Foreskin fibroblast (primary cell): ENCODE measurements at places on chromosomes 13 and 19.
A peak's percentile ranks its signal among the peaks of the same experiment; 100 is the strongest.

DNA sequence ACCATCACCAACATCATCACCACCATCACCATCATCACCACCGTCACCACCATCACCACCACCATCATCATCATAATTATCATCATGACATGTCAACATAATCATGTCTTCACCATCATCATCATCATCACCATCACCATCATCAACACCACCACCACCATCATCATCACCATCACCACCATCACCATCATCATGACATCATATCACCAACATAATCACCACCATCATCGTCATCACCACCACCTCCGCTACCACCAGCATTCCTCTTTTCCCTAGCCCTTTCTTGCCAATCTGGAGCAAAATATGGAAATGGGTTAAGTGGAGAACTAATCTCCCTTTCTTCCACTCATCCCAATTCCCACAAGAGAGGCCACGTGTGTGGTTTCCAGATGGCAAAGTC, 1.1 kb upstream of the TTYH1 start:
- no peak for DNase-seq

DNA sequence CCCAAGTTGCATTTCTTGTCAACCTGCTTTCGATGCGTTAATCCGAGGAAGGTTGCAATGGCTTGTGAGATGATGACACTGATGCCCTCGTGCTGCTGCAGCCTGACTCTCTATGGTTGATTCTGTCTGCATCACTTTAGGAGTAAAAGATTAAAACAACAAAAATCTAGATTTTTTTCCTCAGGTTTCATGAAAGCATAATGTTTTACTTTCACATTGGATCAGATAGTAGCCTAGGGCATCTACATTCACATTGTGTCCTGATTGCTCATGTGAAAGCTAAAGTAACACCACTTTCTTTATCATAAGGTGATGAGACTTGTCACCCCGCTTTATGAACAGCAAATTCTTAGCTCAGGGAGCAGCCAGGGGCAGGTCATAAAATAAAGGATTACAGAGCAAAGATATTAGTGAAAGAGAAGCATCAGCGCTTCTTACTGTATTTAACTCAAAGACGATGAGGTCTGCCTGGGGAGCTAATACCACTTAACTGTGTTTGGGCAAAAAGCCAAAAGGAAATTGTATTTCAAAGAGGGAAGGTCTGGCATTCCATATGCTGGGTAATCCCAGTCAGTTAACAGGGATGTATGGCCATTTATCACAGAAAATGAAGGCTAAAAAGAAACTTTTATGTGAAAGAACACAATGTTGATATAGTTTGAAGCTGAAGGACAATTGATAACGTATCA, 270.5 kb downstream of the GPC6 start:
- no peak for DNase-seq

- DNase-seq, result no peak
These were observed 14.0 kb downstream of the KLK4 start for GRCh38 chr19:50897191-50897607.

- DNase-seq, result peak; percentile 15
These were observed 174.6 kb downstream of the COL4A1 start for GRCh38 chr13:110132225-110132982.

- DNase-seq, result no peak
These were observed 14.4 kb downstream of the ATP4B start for GRCh38 chr13:113643593-113643992.

- DNase-seq, result no peak
These were observed 32.7 kb downstream of the TMEM255B start for GRCh38 chr13:113791761-113792160.

DNA sequence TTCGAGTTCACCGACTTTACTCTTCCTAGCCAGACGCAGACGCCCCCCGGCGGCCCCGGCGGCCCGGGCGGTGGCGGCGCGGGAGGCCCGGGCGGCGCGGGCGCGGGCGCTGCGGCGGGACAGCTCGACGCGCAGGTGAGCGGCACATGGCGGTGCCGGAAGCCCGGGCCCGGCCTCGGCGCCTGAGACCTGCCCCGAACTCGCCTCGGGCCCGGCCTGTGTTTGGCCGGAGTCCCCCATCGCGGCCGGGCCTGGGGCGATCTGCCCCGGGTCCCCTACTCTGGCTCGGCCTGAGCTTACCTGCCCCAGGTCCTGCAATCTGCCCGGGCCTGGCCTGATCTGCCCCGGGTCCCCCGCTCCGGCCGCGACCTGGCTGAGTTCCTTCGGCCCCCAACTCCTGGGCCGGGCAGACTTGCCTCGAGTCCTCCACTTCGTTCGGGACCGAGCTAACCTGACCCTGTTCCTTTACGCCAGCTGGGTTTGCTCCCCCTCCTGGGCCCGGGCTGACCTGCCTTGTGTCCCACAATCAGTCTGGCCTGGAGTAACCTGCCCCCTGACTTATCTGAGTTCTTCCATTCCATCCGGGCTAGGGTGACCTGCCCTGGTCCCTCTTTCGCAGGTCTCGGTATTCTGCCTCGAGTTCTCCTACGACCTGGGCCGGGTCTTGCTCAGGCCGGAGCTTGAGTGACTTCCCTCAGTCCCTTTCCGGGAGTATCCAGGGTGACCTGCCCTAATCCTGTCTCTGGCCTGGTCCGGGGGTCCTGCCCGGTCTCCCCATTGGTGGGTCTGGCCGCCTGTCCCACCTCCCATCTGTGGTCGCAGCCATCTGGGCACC, 764 bp downstream of the UPF1 start:
- DNase-seq, result peak; percentile 58

DNA sequence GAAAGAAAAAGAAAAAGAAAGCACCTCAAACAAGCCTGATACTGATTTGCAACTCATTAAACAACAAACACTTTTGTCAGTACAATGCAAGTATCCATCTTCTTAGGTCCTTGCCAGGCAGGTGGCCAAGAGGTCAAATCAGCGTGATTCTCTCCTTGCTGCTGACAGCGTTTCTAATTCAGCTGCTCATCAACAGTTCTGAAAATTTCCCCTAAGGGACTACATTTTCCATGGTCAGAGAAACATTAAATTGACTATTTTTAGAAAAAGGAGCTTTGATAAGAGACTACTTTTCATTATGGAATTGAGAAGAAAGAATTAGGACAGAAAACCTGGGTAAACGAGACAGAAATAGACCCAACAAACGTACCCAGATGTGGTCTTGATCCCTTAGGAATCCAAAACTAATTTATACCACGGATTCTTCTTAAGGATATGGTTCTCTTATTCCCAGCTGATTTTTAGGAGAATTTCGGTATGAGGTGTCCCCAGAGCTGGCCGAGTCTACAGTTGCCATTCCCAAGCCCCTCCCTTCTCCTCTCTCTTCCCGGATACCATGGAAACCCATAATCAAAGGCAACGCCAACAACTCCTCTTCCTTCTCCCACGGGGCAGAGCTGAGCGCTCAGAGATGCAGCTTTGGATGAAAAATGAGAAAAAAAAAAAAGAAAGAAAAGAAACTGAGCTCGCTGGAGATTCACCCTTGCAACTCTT, 29.5 kb upstream of the CEBPG start:
- DNase-seq, result peak; percentile 27

DNA sequence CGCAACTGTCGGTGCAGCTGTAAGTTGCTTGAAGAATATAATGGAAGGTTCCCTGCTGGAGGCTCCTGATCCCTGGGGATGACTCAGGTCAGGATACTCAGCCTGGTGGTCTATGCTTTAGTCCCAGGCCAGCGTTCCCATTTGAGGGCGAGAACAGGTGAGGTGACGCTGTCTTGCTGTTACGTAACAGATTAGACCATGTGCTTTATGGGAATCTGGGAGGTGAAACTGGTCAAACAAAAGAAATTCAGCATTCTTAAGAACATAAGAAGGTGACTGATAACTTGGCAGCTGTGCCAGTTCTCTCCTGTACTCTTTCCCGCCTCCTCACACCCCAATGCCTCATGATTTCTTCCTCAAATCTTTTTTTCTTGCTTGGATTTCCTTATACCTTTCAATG, at the start of gene CXCL17:
TSS of gene CXCL17 (minus strand) at position 114 of the 400 bp plus-strand sequence. CDS start 114 bp downstream, outside the sequence.
- DNase-seq, result no peak

GRCh38 chr19:48390188-48391099, 907 bp downstream of the KDELR1 start:
- DNase-seq, result peak; percentile 87

DNA sequence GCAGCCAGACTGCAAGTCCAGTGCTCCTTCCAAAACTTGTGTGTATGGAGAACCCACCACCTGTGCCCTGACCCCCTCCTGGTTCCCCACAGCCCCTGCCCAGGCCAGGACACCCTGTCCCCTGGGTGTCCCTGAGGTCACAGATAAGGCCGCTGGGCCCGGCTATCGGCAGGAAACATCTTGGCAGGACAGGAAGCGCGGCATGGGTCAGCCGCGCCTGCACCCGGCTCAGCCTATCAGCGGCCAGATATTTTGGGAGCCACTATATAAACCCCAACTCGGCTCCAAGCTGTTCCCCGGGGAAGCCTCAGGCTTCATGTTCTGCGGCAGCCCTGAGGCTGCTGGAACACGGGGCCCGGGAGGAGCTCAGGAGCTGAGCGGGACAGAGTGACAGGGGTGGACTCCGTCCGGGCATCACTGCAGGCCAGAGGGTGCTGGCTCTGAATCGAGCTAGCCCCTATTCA, 60.8 kb downstream of the AP1M1 start:
- DNase-seq, result no peak

DNA sequence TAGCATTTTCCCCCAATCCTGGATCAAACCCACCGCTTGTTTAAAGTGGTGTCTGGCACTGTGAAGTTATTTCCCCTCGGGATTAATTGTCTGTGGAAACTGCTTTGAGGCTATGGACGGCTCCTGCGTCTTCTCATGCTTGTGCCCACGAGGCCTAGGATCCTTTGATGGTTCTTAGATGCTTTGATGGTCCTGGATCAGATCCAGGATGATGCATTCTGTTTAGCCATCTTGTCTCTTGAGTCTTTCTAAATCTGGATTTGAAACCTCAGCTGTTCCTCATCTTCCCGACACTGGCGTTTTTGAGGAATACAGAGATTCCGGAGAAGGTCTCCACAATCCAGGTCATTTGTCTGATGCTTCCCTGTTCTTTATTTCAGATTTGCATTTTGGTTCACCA, 36.1 kb upstream of the USP29 start:
- DNase-seq, result no peak

DNA sequence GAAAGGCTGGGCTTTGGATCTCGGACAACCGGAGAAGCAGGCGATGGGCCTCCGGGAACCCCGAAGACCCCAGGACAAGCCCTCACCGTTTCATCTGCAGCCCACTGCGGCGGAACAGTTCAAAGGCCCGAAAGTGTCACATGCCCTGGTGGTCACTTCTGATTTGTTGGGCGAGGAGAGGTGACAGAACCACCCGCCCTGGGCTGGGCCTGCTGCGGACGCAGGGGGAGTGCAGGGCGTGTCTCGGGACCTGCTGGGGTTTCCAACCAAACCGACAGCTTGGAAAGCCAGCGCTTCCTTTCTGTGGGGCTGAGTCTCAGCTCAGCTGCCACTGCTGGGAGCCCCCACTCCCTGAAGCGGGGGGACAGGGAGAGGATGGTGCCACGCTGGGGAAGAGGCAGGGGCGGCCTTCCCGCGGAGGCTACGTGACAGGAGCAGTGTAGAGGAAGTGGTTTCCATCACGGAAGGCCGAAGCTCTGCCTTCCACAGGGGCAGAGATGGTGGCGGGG, 22.8 kb upstream of the ZBTB7A start:
- DNase-seq, result no peak

DNA sequence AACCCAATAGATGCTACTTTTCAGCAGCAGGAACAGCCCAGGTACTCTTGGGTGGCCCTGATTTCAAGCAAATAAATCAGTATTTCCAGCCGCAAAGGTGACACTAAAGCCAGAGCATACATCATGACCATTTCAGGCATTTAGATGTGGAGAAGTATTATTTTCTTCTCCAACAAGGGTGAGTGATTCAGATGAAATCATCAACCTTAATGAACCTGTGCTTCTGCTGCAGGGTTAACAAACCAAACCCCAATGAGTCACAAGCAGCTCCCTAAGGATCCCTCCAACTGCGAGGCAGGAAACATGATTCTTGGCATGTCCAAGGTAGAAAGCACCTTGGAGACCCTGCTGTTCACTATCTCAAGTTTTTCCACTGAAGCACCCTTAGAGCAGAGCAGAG, 32.7 kb downstream of the MBNL2 start:
- peak; percentile 57 for DNase-seq

DNA sequence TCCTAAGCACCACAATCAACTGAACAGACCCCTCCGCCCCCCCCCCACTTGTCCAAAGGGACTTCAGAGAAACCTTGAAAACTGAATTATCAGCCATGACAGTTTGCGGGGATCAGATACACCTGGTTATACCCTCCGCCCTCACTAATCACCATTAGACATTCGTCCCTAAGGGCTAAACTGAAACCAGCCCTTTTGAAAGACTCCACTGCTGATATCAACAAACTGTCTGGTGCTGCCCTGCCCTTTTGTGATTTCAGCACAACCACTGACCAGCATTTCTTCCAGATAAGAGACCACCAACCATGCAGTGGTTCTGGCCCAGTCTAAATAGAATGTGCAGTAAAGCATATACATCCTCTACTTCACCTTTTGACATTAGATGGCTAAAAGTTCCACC, 1422.9 kb downstream of the EFNB2 start:
- DNase-seq, result no peak

GRCh38 chr19:13025819-13026456, 30.7 kb downstream of the NFIX start:
- no peak for DNase-seq

DNA sequence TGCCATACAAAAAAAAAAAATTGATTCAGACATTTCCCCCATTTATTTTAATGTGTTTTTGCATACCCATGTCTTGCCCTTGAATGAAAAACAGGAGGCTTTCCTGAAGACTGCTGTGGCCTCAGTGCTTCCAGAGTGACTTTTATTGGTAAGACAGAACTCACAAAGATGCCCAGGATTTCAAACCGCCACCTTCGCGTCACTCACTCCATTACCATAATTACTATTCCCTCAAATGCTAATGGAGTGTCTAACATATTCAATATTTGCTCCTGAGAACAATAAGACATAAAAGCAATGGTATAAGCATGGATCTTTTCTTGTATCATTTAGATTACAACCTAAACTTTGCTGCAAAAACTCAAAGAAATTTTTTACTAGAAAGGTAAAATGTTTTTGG, 282.2 kb upstream of the SOX21 start:
- DNase-seq, result no peak

- no peak for DNase-seq
These were observed 20.7 kb downstream of the GPR180 start for GRCh38 chr13:94622344-94622743.

GRCh38 chr19:52536448-52536800, 9.0 kb downstream of the ZNF808 start:
- DNase-seq, result peak; percentile 9

GRCh38 chr13:52428295-52428694, 22.1 kb downstream of the VPS36 start:
- DNase-seq, result no peak
